ENCODE measurements at places on chromosomes 1 and 21. TPM values are rescaled to one million over a fixed set of nuclear protein-coding genes. Genes with fewer than 3 reads are reported as not detected.

DNA sequence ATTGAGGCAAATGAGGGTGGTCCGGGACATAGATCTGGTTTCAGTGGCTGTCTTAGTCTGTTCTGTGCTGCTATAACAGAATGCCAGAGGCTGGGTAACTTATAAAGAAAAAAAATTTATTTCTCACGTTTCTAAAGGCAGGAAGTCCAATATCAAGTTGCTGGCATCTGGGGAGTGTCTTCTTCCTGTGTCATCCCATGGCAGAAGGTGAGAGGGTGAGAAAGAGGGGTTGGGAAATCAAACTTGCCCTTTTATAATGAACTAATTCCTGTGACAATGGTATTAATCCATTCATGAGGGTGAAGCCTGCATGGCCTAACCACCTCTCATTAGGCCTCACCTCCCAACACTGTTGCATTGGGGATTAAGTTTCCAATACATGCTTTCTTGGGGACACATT is 3.7 kb upstream of the FGGY start:
- H3K4me3 ChIP-seq, result no peak overlapping the region
- H3K36me3 ChIP-seq, result no peaks in the 10 kb centered on the region
- DNase-seq, result no peak
- peaks cover 19% of the 10 kb centered on the region for H3K4me1 ChIP-seq

C1orf116 gene
- 31.9 TPM for total RNA-seq

GRCh38 chr1:32111789-32112188 is 3.9 kb downstream of the KPNA6 start:
- H3K4me1 ChIP-seq, result peaks cover 26% of the 10 kb centered on the region
- no peak for DNase-seq
- peaks cover 2% of the 10 kb centered on the region for H3K36me3 ChIP-seq
- H3K27me3 ChIP-seq, result no peaks in the 10 kb centered on the region
- no peak overlapping the region for H3K27ac ChIP-seq

PLD5 gene
- 3.0 TPM for total RNA-seq

DNA sequence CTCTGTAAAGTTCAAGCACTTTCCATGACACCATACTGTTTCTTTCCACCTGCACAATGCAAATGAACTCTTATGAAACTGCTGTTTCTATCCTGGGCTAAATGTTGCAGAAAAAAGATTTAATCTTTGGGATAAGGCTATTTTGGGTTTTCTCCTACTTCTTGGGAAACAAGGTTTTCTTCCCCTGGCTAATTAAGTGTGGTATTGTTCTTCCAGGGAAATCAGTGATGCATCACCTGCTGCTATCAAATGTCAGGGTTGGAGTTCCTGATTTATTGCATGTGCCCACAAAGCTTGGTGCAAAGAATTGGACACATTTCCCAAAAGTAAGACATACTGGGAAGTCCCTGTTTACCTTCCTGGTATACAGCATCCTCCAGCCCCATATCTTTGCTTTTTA is 6.0 kb upstream of the RGS4 start:
- no peak overlapping the region for H3K27ac ChIP-seq
- H3K4me3 ChIP-seq, result no peak overlapping the region
- peaks cover 6% of the 10 kb centered on the region for H3K27me3 ChIP-seq
- no peaks in the 10 kb centered on the region for H3K36me3 ChIP-seq
- H3K4me1 ChIP-seq, result peaks cover 19% of the 10 kb centered on the region

GRCh38 chr21:24941316-24942185 is 665.7 kb downstream of the MRPL39 start:
- no peak for DNase-seq
- no peaks in the 10 kb centered on the region for H3K27me3 ChIP-seq
- peak overlapping the region; percentile 14 for H3K27ac ChIP-seq
- H3K36me3 ChIP-seq, result no peaks in the 10 kb centered on the region
- peaks cover 8% of the 10 kb centered on the region for H3K4me1 ChIP-seq
- H3K4me3 ChIP-seq, result no peak overlapping the region

PBXIP1 gene
- 69.1 TPM for total RNA-seq

TRIM58 gene
- total RNA-seq, result 1.2 TPM

TESK2 gene
- 9.5 TPM for total RNA-seq

DNA sequence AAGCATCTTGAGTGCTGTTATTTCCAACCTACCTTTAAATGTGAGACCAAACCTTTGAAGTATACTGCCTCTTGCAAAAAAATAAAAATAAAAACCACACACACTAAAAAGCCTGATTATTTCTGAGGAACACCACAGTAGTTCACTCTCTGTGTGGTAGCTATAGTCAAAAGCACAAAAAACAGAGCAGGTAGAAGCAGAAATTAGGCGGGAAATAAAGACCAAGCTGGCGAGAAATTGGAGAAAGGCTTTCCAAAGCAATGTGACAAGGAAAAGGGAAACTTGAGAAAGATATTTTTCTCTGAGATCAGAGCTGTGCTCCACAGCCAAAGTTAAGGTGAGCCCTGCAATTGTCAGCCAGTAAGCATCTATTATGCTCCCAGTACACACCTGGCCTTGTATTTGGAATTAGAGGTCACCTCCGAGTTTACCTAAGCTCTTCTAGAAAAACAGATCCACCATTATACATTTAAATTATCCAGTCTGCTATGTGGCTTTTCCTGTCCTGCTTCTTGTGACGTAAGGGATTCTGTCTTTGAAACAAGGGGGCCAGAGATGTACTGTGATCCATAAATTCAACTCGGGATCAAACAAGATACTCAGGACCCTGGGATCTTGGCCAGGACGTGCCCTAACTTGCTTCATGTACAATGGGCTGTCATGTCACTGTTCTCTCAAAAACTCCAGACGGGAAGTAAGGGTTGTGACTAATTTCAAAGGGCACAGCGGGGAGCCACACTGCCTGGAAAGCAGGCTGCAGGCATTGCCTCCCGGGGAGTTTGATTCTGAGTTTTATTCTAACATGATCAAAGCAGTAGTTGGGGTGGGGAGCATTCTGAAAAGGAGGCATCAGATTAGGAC is 39.8 kb upstream of the RAB4A start:
- H3K4me3 ChIP-seq, result no peak overlapping the region
- peak overlapping the region; percentile 80 for H3K27ac ChIP-seq
- peaks cover 38% of the 10 kb centered on the region for H3K4me1 ChIP-seq
- DNase-seq, result no peak
- H3K27me3 ChIP-seq, result peaks cover 6% of the 10 kb centered on the region
